ENCODE measurements at places on chromosomes 7 and 10. TPM values are rescaled to one million over a fixed set of nuclear protein-coding genes. Genes with fewer than 3 reads are reported as not detected.

OPN1SW gene
- not detected for total RNA-seq

PDZD7 gene
- 0.88 TPM for total RNA-seq

CHAT gene
- total RNA-seq = not detected

HOGA1 gene
- total RNA-seq = 1.8 TPM

EIF5AL1 gene
- 2.3 TPM for total RNA-seq

ABCF2 gene
- total RNA-seq = 62.0 TPM
